ENCODE measurements at places on chromosomes 6 and 20. TPM values are rescaled to one million over a fixed set of nuclear protein-coding genes. Genes with fewer than 3 reads are reported as not detected.

PEDS1 gene
- total RNA-seq: 42.9 TPM

AVP gene
- not detected for total RNA-seq

EFCAB8 gene
- total RNA-seq: 0.07 TPM

MOXD1 gene
- 3.7 TPM for total RNA-seq

FOXF2 gene
- total RNA-seq: 8.1 TPM

DNA sequence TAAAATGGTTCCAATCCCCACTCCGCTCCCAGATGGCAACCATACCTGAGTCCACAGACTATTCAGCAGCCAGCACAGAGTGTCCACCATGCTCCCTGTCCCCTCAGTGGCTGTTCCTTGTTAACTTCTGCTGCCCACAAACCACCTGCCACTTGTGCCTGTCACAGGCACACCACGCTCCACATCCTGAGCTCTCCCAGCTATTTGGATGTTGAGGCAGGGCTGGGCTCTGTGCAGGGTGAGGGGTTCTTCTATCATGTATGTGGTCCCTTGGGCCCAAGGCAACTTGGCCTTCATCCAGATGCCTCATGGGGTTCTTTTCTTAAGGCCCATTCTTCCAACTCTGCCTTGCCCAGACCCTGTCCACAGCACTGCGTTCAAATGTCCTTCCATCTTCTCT lies 34.0 kb upstream of the NXT1 start:
- peaks cover 11% of the 10 kb centered on the region for H3K4me1 ChIP-seq
- no peak for DNase-seq
- no peak overlapping the region for H3K4me3 ChIP-seq
- peaks cover 5% of the 10 kb centered on the region for H3K27me3 ChIP-seq
- no peak overlapping the region for H3K27ac ChIP-seq

DNA sequence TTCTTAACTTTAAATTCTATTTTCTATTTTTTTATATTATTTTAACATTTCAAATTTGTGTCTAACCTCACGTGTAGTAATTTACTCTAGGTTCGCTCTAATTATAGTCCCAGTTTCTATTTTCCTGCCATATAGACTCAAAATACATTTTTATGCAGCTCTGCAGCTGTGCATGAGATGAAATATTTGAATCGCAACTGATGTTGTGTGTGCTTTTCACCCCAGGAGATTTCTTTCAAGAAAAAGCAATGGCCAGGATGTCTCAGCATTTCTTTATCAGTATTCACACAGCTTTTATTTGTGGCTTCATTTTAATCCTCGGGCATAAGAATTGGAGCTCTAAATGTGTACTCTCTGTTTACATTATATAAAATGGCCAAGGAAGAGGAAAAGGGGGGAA lies 157.6 kb downstream of the HDGFL1 start:
- DNase-seq: no peak
- no peak overlapping the region for H3K4me3 ChIP-seq
- no peaks in the 10 kb centered on the region for H3K27me3 ChIP-seq
- no peak overlapping the region for H3K27ac ChIP-seq
- peaks cover 1% of the 10 kb centered on the region for H3K36me3 ChIP-seq

DNA sequence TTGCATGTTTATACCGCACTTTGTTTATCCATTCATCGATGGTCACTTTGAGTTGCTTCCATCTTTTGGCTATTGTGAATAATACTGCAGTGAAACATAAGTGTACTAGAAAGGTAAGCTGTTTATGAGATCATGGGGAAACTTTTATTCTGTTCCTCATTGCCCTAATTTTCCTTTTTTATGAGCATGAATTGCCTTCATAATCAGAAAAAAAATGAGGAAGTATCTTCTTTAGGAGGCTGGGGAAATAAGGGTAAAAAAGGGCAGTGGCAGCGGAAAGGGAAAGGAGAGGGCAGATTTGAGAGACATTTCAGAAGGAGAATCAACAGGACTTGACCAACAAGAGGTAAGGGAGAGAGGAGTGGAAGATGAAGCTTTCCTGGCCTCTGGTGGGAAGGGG lies 14.3 kb upstream of the SERINC3 start:
- DNase-seq: no peak
- H3K27ac ChIP-seq: no peak overlapping the region
- H3K27me3 ChIP-seq: no peaks in the 10 kb centered on the region
- H3K4me1 ChIP-seq: no peaks in the 10 kb centered on the region
- no peaks in the 10 kb centered on the region for H3K36me3 ChIP-seq
- no peak overlapping the region for H3K4me3 ChIP-seq

- no peaks in the 10 kb centered on the region for H3K36me3 ChIP-seq
- no peak overlapping the region for H3K27ac ChIP-seq
- H3K4me3 ChIP-seq: peak overlapping the region; percentile 3
- peaks cover 6% of the 10 kb centered on the region for H3K4me1 ChIP-seq
Observed at GRCh38 chr6:17202526-17202925, 78.6 kb upstream of the RBM24 start.

DNA sequence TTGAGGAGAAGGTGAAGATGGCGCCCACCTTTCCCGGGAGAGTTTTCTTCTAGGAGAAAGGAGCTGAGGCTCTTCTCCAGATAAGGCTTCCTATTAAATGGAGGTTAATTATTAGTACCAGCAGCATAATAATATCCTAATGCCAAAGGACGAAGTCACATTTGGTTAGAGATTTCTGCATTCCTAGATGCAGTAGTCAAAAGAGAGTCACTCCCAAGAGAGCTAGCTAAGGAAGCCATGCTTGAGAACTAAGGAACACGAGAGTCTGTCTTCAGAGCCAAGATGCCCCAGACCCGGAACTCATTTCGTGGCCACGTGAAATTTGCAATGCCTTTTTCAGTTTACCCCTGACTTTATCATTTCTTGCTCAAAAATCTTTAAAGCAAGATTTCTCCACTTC lies 132.7 kb downstream of the TSHZ2 start:
- H3K36me3 ChIP-seq: peaks cover 8% of the 10 kb centered on the region
- peaks cover 28% of the 10 kb centered on the region for H3K4me1 ChIP-seq
- no peak overlapping the region for H3K27ac ChIP-seq
- H3K4me3 ChIP-seq: no peak overlapping the region
- no peak for DNase-seq

DNA sequence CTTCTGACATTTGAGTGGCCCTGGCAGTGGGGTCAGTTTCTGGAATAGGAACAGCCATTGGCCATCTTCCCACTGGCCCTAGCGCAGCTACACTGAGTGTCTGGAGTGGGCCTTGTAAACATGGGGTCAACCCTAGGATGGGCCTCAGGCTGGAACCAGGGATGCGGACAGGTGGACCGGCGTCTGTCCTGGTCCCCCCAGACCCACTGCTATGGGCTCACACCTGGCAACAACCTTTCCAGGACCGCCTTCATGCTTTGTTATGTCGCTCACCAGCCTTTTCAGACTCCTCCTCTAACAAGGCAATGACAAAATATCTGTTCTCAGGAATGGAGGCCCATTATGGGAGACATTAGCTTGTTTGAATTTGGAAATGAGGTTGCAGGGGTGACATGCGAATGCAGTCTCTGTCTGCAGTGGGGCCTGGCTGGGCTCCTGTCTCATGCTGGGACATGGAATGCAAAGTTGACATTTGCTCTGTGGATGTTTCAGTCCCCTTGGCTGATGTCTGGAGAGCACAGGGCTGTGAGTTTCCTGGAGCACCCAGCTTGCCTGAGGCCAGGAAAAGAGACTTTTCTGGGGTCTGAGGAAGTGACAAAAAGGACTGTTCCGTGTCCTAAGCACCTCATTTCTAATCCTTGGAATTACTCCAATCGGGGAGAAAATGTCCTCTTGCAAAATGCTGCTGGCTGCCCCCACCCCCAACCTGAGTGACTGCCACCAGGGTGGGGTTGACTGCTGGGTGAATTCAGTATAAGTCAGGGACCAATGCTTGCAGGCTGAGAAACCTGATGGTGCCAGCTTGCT lies 98.7 kb upstream of the PMEPA1 start:
- H3K4me1 ChIP-seq: peaks cover 36% of the 10 kb centered on the region
- H3K27me3 ChIP-seq: peaks cover 9% of the 10 kb centered on the region
- H3K27ac ChIP-seq: no peak overlapping the region
- H3K4me3 ChIP-seq: no peak overlapping the region
- DNase-seq: no peak
- no peaks in the 10 kb centered on the region for H3K36me3 ChIP-seq

- no peaks in the 10 kb centered on the region for H3K27me3 ChIP-seq
- no peak overlapping the region for H3K4me3 ChIP-seq
- H3K4me1 ChIP-seq: peaks cover 20% of the 10 kb centered on the region
- no peaks in the 10 kb centered on the region for H3K36me3 ChIP-seq
- H3K27ac ChIP-seq: peak overlapping the region; percentile 59
Observed at GRCh38 chr20:370977-371754, 9.4 kb upstream of the TRIB3 start.

DNA sequence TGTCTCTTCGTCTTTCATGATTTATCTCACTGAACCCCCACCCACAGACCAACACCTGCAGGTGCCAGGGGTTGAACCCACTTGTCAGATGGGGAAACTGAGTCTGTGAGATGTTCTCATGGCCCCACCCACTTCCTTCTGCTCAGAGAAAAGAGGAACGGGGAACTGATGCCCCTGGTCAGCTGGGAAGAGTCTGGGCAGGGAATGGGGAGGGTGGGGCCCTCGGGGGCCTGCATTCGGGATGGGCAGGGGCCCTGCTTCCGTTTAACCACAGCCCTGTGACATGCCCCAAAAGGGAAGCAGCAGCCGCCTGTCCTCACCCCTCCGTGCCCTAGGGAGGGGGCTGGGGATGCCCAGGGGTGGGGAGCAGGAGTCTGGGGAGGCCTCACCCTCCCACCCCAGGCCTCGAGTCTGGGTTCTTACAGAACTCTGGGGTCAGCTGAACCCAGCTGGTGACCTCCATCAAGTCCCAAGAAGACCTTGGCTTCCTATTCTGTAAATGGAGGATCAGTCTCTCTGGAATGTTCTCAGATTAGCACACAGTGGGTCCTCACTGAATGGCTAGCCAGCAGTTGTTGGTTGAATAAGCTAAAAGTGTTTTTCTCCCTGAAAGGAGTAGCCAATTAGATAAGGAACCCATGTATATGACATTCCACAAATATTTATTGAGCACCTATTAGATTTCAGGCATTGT lies 81.5 kb downstream of the CEBPB start:
- H3K4me3 ChIP-seq: no peak overlapping the region
- peaks cover 4% of the 10 kb centered on the region for H3K27me3 ChIP-seq
- H3K36me3 ChIP-seq: no peaks in the 10 kb centered on the region
- H3K4me1 ChIP-seq: peaks cover 10% of the 10 kb centered on the region
- no peak overlapping the region for H3K27ac ChIP-seq
- no peak for DNase-seq

DNA sequence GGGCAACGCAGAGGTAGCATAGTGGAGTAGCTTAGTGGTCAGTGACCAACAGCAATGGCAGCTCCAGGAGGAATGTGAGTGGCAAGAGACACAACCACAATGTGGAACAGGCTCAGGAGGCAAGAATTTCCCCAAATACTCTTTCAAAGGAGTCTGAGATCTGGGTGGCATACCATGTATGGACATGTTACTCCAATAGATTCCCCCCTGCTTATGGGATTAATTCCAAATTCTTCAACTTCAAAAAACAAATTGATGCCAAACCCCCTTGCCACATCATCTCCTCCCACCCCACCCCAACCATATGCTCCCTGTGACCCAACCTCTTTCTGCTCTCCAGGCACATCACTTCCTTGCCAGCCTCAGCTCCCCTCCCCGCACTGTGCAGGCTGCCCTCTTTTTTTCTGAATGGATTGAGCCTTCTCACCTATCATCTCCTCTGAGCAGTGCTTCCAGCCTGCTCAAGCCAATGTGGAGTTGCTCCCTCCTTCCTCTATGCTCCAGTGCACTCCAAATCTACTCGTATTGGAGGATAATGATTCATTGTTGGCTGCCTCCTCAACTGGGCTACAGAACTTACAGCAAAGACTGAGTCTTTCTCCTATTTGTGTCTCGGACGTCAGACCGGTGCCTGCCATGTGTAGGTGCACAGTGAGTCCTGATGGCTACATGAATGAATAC lies 93.0 kb upstream of the CEP85L start:
- peaks cover 11% of the 10 kb centered on the region for H3K4me1 ChIP-seq
- no peak overlapping the region for H3K4me3 ChIP-seq
- no peaks in the 10 kb centered on the region for H3K36me3 ChIP-seq
- no peak for DNase-seq

DNA sequence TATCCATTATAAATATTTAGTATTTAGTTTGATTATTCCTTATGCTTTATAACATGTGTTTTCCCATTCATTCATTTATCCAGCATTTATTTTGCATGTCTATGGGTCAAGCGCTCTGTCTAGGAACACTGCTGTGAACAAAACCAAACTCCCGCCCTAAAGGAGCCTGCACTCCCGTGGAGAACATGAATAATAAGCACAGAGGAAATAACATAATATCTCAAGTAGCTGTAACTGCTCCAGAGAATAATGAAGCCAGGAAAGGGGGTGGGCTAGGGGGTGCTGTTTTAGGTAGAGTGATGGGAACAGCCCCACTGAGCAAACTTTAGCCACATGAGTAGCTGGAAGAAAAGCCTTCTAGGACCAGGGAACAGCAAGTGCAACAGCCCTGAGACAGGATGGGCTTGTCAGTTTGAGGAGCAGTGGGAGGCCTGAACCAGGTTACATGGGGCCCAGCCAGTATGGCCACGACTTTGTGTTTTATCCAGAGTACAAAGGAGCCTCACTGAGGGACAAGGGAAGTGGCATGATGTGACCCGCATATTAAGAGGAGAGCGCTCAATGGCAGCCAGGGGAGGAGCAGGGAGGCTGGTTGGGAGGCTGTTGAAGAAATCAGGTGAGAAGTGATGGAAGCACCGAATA lies 24.4 kb upstream of the PRND start:
- no peaks in the 10 kb centered on the region for H3K27me3 ChIP-seq
- peaks cover 5% of the 10 kb centered on the region for H3K4me1 ChIP-seq
- H3K4me3 ChIP-seq: no peak overlapping the region
- peaks cover 22% of the 10 kb centered on the region for H3K36me3 ChIP-seq
- no peak for DNase-seq
